ENCODE measurements at places on chromosomes 3 and 15.

GRCh38 chr3:162170581-162170980 lies 674.0 kb downstream of the OTOL1 start:
- DNase-seq = no peak

- DNase-seq = no peak
Observed at GRCh38 chr3:52175416-52176179, 21.4 kb upstream of the POC1A start.

DNA sequence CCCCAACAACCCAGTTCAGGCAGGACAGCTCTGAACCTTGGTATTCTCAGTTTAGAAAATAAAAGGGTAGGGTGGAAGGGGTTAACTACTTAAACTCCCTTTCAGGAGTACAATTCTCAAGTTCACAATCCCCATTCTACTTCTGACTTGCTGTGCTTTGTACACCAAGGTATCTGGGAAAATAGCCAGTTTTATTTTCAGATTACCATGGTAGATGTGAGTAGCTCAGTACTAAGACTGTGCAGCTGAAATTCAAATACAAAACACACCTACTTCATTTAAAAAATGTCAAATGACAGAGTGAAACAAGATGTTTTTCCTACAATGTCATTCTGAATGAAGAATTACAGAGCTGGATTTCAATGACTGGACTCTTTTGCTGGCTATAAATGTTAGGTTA lies 27.4 kb downstream of the SLC7A14 start:
- no peak for DNase-seq

GRCh38 chr15:72835294-72835890 lies 51.8 kb upstream of the ADPGK start:
- no peak for DNase-seq

DNA sequence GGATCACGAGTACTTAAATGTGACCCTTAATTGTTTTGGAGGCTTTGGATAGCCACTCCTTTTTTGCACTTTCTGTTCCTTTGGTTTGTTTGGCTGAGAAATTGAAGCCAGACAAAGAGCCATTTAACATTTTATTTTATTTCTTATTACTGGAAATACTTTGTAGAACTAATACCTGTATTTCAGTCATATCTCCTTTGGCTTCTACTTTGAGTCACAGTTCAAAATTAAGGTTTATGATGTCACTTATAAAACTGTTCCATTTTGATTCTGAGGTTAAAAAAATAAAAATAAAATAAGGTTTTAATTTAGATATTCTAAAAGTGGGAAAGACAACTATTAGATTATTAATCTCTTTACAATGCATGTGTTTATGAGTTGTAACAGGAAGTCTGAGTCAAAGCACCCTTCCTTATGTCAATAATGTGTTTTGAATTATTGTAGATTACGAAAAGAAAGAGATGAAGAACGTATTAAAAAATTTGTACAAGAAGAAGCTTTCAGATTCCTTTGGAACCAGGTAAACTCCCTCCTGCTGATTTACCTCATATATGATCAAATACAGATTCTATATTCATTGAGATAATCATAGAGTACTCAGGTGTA lies 16.9 kb upstream of the NXPE3 start:
- no peak for DNase-seq

- no peak for DNase-seq
Observed at GRCh38 chr3:196016485-196016884, 65.4 kb downstream of the TFRC start.

Data from activated CD4-positive, CD25-positive, alpha-beta regulatory T cell treated with anti-CD3 and anti-CD28 coated beads, Interleukin-2, amount 50 U/mL, for 72 hours (primary cell).